ENCODE measurements at places on chromosomes 11 and 22.

DNA sequence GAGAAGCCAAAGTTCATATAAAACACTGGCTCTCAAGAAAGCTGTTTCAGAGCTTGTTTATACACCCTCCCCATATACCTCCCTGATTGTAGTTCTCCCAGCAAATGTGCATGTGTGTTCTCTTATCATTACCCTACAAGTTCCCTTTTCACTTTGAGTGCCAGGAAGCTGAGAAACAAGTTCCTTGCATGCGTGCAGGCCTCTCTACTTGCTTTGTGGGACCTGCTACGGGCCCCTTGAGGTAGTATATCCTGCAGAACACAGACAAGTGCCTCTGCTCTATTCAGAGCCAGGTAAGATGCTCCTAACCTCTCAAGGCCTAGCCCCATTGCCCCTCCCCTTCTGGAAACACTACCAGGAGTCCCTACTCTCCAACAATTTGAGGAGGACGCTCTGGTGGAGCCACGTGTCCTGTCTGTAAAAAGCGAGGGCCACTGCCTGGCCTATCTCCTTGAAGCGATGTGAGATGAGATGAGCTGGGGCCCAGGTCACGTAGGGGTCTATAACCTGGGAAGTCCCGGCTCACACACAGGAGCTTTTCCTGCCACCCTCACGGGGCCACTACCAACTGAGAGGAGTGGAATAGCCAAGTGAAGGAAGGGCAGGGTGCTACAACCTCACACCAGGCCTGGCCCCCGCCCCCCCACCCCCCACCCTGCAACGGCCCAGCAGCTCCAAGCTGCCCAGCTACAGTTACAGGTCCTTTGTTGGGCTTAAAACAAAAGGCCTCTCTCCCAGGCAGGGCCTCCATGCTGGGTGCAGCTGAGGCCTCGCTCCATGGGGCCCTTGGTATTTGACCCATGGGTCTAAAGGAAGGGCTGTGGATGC lies 2.6 kb upstream of the ATP5MGL start:
- peaks cover 8% of the 10 kb centered on the region for H3K36me3 ChIP-seq
- DNase-seq = no peak
- no peak overlapping the region for H3K4me3 ChIP-seq
- H3K27me3 ChIP-seq = no peaks in the 10 kb centered on the region

GRCh38 chr11:109996060-109996459 lies 97.1 kb upstream of the ZC3H12C start:
- H3K27ac ChIP-seq = no peak overlapping the region
- DNase-seq = no peak
- H3K27me3 ChIP-seq = peaks cover 4% of the 10 kb centered on the region
- no peak overlapping the region for H3K4me3 ChIP-seq

- H3K4me3 ChIP-seq = no peak overlapping the region
- H3K4me1 ChIP-seq = no peaks in the 10 kb centered on the region
- DNase-seq = no peak
- H3K27ac ChIP-seq = no peak overlapping the region
Measured at GRCh38 chr22:26194313-26194712, 25.1 kb downstream of the SEZ6L start.

- no peak for DNase-seq
- peak overlapping the region; percentile 4 for H3K4me3 ChIP-seq
- no peaks in the 10 kb centered on the region for H3K27me3 ChIP-seq
Measured at GRCh38 chr11:13294771-13295579, 17.4 kb downstream of the BMAL1 start.

DNA sequence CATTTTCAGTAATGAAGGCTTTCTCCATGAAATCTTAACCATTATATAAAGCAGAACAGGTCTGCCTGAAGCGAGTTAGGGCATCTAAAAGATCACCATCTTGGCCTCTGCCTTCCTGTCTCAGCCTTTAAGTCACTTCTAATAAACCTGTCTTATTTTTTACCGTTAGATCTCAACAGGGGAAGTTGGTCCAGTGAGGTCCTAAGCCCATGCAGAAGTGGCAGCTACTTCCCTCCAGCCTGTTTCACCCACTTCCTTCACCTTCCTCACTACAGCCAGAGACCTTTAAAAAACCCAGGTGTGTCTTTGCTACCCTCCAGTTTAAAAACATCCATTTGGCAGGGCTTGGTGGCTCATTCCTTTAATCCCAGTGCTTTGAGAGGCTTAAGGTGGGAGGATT lies 14.1 kb upstream of the LIPT2 start:
- no peaks in the 10 kb centered on the region for H3K4me1 ChIP-seq
- no peak overlapping the region for H3K27ac ChIP-seq
- DNase-seq = no peak
- H3K4me3 ChIP-seq = no peak overlapping the region

DNA sequence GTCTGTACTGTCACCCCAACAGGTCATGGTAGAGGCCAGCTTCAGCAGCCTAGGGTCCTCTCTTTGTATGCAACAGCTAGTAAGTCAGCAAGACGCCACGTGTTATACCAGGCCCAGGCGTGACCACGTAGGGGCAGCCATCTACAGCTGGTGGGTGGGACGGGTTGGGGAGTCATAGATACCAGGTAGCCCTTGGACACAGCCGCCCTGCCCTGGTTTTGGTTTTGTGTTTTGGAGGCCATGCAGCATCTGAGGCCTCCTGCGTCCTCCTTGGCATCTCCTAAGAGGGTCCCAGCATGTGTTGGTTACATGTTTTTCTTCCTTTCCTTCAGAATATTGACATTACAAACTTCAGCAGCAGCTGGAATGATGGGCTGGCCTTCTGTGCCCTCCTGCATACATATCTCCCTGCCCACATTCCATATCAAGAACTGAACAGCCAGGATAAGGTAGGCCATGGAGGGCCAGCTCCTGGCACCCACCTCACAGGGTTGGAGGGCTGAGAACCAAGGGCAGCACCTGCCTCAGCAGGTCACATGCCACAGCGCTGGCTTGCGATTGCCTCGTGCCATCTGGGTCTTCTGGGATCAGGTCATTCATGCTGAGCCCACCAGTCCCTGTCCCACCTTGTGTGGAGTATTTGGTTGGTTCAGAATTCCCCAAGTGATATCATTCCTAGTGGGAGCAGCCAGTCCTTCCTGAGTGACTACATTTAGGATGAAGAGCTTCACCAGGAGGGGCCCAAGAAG lies 16.0 kb upstream of the ADORA2A start:
- H3K27ac ChIP-seq = no peak overlapping the region
- no peak for DNase-seq
- no peak overlapping the region for H3K4me3 ChIP-seq
- H3K36me3 ChIP-seq = peaks cover 17% of the 10 kb centered on the region

DNA sequence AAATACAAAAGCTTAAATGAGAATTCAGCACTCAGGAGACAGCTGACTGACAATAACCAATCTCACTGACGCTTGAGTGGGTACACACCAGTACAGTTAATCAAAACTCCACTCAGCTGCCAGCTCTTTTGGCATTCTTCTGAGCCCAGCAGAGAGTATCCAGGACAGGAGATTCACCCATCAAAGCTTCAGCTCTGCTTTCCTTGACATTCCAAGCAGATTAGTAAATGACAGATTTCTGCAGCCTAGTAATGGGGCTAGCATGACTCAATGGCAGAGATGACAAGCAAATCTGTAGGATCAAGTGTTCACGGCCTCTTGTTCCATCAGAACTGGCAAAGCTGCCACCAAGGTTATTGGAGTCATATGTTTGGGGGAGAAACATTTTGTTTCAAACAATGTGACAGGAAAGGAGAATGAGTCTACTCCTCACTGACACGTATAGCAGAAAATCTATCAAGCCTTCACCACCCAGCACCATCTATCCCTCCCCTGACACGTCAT lies 420.0 kb downstream of the DYNC2H1 start:
- H3K27ac ChIP-seq = no peak overlapping the region
- no peaks in the 10 kb centered on the region for H3K36me3 ChIP-seq
- no peaks in the 10 kb centered on the region for H3K4me1 ChIP-seq

DNA sequence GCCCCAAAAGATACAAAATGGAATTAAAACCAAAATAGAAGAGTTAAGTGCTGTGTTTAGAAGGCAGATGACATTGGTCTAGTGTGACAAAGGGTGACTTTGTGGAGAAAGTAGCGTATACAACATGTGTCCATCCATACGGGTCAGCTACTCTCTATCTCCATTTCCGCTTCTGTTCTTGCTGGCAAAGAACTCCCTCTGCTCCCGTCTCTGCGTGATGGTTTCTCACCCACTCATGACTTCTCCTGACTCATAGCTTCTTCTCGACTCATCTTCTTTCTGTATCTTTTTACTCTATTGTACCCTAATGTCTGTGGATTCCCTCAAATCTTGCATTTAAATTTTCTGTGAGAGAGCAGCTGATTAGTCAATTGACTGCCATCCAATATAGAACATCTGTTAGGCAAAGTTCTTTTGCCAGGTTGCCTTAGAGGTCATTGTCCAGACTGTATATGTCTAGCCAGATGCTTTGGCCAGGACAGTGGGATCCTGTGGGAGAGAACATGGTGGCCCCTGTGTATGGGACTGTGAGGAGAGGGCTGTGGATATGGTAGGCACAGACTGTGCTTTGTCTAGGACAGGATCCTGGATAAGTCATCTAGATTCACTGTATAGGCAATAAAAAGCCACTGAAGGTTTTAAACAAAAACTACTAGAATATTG lies 28.4 kb downstream of the MMP13 start:
- H3K4me3 ChIP-seq = no peak overlapping the region
- H3K27ac ChIP-seq = no peak overlapping the region
- no peaks in the 10 kb centered on the region for H3K36me3 ChIP-seq
- H3K27me3 ChIP-seq = peaks cover 21% of the 10 kb centered on the region

DNA sequence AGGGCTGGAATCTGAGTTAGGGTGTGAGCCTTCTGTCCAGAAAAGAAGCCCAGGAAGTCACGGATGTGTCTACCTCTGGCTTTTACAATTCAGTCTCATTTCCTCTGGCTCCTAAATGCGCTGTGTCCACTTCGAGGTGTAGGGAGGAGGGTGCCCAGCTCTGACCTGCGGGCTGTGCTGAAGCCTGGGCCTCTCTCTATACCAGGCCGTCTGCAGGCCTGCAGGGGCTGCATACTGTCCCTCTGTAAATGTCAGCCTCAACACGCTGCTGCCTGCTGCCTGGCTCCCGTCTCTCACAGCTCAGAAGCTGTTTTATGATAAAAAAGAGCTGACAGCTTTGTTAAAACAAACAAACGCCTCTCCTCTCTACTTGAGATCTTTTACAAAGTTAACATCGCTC lies 14.5 kb downstream of the ARVCF start:
- no peak overlapping the region for H3K27ac ChIP-seq
- H3K4me1 ChIP-seq = no peaks in the 10 kb centered on the region
- DNase-seq = no peak
- H3K4me3 ChIP-seq = no peak overlapping the region
- no peaks in the 10 kb centered on the region for H3K36me3 ChIP-seq
- no peaks in the 10 kb centered on the region for H3K27me3 ChIP-seq

DNA sequence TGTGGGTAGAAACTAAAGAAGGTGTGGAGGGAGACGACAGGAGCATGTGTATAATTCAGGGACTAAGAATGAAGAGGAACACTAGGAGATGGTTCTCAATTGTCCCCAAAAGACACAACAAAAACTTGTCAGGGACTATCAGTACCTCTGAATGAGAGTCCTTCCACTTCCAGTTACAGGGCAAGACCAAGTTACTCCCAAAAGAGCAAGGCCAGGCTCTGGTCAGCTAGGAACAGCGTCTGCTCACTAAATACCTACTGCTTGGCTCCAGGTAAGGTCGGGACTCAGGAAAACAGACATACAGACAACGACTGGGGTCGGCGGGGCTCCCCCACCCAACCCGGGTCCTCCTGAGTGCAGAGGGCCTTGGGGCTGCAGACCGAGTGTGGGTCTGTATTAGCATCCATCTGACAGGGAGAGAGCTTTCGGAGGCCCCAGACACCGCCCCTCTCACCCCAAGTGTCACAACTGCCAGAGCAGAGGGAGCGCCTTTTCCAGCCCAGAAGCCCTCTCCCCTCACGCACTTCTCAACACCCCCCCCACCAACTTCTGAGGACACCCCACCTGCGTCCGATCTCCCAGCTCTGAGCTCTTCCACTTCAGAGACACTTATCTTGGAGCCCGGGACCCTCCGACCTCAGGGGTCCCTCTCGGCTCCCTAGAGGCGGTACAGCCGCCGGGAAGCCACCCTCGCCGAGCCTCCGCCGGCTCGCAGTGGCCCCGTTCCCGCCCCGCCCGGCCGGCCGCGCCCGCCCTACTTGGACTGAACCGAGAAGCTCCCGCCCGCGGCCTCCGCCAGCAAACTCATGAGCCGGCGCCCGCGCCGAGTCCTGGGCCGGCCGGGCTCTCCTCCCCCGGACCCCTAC lies 522 bp downstream of the RHOG start:
- H3K27me3 ChIP-seq = no peaks in the 10 kb centered on the region
- peaks cover 29% of the 10 kb centered on the region for H3K36me3 ChIP-seq
- H3K4me3 ChIP-seq = peak overlapping the region; percentile 88
- H3K27ac ChIP-seq = peak overlapping the region; percentile 89
- peak; percentile 22 for DNase-seq

GRCh38 chr11:45805305-45806071 lies 539 bp downstream of the SLC35C1 start:
- peaks cover 13% of the 10 kb centered on the region for H3K36me3 ChIP-seq
- peak overlapping the region; percentile 90 for H3K27ac ChIP-seq
- no peaks in the 10 kb centered on the region for H3K27me3 ChIP-seq
- H3K4me3 ChIP-seq = peak overlapping the region; percentile 94
- DNase-seq = no peak

DNA sequence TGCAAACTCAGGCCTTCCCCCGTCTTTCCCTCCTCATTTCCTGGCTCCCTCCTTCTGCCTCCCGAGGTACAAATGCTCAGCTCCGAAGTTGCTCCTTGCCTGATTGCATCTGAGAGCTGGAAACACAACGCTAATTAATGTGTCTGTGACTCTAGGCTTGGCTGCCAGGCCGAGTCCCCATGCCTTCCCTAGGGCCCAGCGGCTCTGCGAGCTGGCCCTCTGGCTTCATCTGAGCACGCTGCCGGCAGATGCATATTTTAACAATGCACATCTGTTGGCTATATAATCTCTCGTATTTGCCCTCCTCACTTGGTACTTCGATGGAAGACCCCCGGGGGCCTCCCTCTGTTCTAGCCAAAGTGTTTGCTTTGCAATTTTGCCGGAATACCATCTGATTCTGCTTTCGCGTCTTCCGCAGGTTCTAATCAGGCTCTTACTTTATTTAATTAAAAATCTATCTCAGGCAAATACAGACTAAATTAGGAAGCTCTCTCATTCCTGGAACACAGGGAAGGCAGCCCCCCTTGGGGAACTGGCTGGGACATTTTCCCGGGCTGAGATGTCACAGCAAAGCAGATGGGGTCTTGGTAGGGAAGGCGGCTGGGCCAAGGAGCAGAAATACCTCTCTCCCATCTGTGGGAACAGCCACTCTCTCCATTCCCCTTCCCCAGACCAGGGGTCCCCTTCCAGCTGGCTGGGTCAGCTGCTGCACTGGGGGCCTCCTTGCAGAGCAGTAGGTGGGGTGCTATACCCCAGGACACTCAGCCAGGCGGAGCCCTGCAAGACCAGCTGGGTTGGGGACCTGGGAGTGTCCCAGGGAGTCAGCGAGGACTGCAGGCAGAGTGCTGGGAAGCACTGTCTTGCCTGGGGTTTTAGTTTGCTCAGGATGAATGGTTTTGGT lies 162.8 kb downstream of the ST3GAL4 start:
- no peak for DNase-seq
- H3K4me1 ChIP-seq = peaks cover 9% of the 10 kb centered on the region
- H3K27me3 ChIP-seq = peaks cover 57% of the 10 kb centered on the region
- H3K4me3 ChIP-seq = no peak overlapping the region

- H3K36me3 ChIP-seq = no peaks in the 10 kb centered on the region
- H3K4me1 ChIP-seq = no peaks in the 10 kb centered on the region
- peaks cover 60% of the 10 kb centered on the region for H3K27me3 ChIP-seq
- H3K27ac ChIP-seq = no peak overlapping the region
Measured at GRCh38 chr11:35848616-35849015, 95.2 kb upstream of the LDLRAD3 start.

GRCh38 chr22:33400891-33401290 lies 342.7 kb upstream of the SYN3 start:
- no peak overlapping the region for H3K27ac ChIP-seq
- H3K27me3 ChIP-seq = no peaks in the 10 kb centered on the region
- no peak overlapping the region for H3K4me3 ChIP-seq
- peaks cover 2% of the 10 kb centered on the region for H3K36me3 ChIP-seq
- DNase-seq = no peak
- no peaks in the 10 kb centered on the region for H3K4me1 ChIP-seq

All from central memory CD8-positive, alpha-beta T cell (primary cell).